ENCODE measurements at places on chromosomes 7 and 10. TPM values are rescaled to one million over a fixed set of nuclear protein-coding genes. Genes with fewer than 3 reads are reported as not detected.

Gene SHH
- 1.6 TPM for total RNA-seq

DNA sequence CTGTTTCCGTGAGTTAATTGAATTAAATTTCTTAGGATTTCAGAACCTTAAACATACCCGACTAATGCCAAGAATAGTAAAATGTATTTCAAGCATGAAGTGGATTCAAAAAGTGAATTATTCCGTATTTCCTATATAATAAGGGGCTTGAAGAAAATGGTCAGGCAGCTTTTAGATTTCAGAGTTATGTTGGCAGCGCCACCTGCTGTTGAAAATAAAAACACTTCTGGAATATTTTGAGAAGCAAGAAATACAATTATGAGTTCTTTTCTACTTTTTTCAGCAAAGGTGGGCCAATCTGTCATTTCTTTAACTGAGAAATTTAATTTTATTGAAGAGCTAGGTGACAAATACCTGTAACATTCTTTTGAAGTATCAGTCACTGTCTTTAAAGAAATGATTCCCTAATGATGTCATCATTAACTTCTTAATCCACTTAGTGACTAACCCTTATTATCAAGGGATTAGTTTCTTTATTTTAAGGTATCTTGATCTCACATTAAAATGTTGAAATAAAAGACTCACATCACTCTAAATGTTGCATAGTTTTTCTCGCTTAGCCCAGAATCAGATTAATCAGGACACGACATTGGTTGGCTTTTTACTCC is 36.6 kb upstream of the AGR3 start:
- peak; percentile 46 for DNase-seq

DNA sequence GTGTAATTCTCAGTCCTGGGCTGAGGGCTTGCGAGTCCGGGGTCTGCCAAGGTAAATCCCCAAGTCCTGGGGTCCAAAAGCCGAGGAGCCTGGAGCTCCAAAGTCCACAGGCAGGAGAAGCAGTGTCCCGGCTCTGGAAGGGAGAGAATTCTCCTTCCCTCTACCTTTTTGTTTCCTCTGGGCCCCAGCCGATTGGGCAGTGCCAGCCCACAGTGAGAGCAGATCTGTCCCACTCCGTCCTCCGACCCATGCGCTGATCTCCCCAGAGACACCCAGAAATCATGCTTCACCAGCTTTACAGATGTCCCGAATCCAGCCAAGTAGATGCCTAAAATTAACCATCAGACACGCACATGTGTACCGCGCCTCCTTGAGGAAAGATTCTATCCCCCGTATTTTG is 8.1 kb upstream of the VIPR2 start:
- DNase-seq, result no peak

- DNase-seq, result no peak
Observed at GRCh38 chr7:55274156-55274555, 91.0 kb upstream of the LANCL2 start.

GRCh38 chr7:43753271-43753810 is 5.1 kb upstream of the BLVRA start:
- no peak for DNase-seq

- no peak for DNase-seq
Observed at GRCh38 chr10:1536341-1536740, 201.0 kb downstream of the ADARB2 start.

GRCh38 chr10:103072276-103072675 is 120.8 kb downstream of the NT5C2 start:
- peak; percentile 42 for DNase-seq

- DNase-seq, result peak; percentile 67
Observed at GRCh38 chr10:71684356-71685173, 35.0 kb downstream of the C10orf105 start.

GRCh38 chr7:22137466-22137865 is 191.8 kb upstream of the CDCA7L start:
- DNase-seq, result no peak

Gene BTRC
- 36.3 TPM for total RNA-seq

- peak; percentile 21 for DNase-seq
Observed at GRCh38 chr7:139749545-139749944, 28.3 kb downstream of the HIPK2 start.

Data from endodermal cell (in vitro differentiated cells).